ENCODE measurements at places on chromosomes 5 and 9.

GRCh38 chr5:156920861-156921431 lies 42.1 kb downstream of the TIMD4 start:
- DNase-seq, result no peak

GRCh38 chr9:84557751-84558150 lies 111.8 kb upstream of the NTRK2 start:
- no peak for DNase-seq

DNA sequence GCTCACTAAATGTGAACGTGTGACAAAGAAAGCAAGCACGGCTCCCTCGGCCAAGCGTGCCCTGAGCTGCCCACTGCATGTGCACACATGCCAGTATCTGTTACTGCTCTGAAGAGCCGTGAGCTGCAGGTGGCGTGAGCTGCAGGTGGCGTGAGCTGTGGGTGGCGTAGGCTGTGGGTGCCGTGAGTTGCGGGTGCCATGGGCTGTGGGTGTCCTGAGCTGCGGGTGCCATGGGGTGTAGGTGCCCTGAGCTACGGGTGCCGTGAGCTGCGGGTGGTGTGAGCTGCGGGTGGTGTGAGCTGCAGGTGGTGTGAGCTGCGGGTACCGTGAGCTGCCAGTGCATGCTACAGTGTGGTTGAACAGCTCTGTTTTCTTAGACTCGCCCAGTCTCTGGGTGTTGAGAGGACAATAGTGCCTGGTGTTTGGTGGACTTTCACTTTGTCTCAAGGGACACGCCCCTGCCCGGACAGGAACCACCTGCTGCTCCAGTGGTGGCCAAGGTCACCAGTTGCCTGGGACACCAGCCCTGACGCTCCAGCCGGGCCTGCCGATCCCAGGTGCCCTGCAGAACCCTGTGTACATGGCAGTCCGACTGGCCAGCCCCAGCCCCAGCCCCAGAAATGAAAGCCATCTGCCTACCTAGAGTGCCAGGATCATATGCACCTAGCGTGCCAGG lies 6.7 kb downstream of the CCDC187 start:
- DNase-seq, result no peak

DNA sequence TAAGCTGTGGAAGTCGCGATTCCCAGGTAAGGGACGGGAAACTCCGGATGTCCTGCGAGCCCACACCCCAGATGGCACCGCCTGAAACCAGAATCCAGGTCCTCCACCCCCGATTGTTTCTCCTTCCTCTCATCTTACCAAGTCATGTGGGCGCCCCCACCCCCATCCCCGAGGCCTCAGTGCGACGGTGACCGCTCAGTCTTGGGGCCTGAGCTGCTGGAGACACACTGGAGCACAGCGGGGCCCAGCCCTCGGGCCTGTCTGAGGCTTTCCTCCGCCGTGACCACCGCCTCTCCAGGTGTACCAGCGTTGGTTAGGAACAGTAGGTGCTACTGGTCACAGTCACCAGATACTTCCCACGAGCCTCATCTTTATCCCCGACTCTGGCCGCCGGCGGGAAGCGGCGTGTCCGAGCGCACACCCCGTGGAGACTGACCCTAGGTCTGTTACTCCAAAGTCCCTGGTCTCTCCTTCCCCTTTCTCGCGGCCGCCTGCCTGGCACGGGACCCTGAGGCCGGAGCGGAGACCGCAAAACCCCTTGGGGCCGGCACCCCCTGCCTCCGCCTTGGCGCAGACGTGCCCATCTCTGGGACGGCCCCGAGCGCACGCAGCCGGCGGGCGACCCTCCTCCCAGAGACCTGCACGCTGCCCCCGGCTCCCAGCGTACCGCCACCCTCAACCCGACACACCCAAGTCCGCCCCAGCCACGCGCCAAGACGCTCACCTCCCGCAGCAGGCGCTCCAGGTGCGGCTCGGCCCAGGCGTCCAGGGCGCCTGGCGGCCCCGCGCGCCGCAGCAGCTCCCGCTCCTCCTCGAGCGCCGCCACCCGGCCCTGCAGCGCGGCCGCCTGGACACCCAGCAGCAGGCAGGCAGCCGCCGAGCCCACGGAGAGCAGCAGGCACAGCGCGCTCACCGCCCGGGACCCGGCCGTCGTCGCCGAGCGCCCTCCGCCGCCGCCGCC lies 733 bp downstream of the COL23A1 start:
- no peak for DNase-seq

DNA sequence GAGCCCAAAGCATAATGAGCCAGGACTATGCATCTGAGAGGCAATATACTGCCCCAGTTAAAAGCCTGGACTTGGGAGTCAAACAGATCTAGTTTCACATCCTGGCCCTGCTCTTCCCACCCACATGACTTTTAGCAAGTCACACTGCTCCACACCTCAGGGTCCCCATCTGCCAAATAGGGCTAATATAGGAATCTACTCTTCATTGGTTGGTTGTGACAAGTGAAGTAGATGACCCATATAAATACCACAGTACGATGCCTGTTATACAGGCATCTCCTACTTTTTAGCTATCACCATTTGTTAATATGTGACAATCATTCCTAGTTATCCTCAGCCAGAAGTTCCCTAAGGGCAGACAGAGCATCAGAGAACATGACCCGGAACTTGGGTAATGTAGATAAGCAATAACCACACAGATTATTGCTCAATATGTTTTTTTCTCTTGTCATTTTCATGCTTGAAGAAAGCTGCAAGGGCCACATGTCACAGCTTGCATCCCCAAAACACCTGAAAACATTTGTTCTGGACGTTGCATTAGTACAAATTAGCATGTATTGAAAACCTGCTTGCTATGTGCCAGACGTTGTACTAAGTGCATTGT lies 20.4 kb downstream of the ADAM19 start:
- no peak for DNase-seq

DNA sequence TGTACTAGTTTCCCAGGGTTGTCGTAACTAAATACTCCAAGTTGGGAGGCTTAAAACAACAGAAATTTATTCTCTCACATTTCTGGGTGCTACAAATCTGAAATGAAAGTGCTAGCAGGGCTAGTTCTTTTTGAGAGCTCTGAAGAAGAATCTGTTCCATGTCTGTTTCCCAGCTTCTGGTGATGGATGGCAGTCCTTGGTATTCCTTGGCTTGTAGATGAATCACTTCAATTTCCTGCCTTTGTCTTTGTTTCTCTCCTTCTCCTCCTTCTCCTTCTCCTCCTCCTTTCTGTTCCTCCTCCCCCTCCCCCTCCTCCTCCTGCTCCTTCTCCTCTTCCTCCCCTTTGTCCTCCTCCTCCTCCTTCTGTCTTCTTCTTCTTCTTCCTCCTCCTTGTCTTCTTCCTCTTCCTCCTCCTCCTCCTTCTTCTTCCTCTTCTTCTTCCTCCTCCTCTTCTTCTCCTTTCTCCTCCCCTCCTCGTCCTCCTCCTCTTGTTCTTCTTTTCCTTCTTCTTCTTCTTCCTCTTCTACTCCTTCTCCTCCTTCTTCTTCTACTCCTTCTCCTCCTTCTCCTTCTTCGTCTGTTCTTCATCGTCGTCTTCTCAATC lies 104.7 kb upstream of the ANKRD55 start:
- no peak for DNase-seq

GRCh38 chr5:124419531-124419930 lies 326.9 kb downstream of the ZNF608 start:
- DNase-seq, result no peak

GRCh38 chr5:150402901-150403342 lies 9.8 kb downstream of the CD74 start:
- peak; percentile 20 for DNase-seq

GRCh38 chr5:67669916-67670315 lies 473.3 kb upstream of the CD180 start:
- no peak for DNase-seq

- no peak for DNase-seq
Observed at GRCh38 chr9:37788332-37788731, 3.5 kb upstream of the EXOSC3 start.

- no peak for DNase-seq
Observed at GRCh38 chr9:77885104-77885672, 146.4 kb downstream of the GNAQ start.

- DNase-seq, result no peak
Observed at GRCh38 chr9:99635032-99635431, 186.7 kb upstream of the NR4A3 start.

Data from CD4-positive, alpha-beta T cell (primary cell).